ENCODE measurements at places on chromosomes 2 and 18.
A peak's percentile ranks its signal among the peaks of the same experiment; 100 is the strongest.

- DNase-seq = no peak
Measured at GRCh38 chr2:240868286-240869108, at the start of gene AGXT. AGXT (plus strand) TSS chr2:240868824; CDS start chr2:240868866, 42 bp downstream.

DNA sequence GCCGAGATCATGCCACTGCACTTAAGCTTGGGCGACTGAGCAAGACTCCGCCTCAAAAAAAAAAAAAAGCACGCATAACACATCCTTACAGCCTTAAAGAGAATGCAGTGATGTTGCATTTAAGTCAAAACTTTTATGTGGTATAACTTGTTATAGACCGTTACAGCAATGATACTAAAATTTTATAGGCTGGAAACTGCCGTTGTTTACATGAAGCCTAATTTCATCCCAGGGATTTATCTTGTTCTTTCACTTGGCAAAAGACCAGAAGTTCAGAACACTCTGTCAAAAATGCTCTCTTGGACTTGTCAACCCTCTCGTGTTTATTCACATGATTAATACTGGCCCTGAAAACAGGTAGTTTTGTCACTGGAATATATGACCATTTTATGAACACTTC is 7.4 kb downstream of the GNAL start:
- DNase-seq = no peak

DNA sequence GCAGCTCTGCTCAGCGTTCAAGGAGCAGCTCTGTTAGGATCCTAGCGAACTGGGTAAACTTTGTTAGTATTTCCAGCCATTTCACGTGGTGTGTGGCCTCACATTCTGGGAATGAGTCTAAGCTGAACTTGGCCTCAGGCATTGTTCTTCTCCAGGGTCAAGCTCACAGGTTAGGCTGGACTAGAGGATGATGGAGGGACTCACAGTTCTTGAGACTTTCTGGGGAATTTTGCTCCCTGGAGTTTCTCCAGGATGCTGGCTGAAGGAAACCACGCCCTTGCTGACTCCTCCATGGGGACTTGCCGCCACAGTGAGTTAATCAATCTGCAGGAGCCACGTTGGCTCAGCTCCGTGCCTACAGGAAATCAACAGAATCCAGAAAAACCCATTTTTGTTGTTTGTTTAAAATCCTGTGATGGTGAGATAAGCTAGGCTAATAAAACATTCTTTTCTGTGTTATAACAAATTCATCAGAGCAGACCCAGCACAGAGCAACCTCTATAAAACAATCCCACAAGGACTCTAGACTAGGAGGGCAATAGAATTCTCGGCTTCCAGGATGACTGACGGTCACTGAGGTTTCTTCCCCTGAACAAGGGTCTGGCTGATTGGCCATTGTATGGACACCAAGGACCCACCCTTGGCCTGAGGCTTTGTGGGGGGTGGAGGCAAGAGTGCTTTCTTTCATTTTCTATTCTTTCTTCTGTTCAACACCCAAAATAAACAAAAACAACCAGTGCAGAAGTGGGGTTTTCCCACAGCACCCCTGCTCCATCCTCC is 12.6 kb downstream of the CNDP1 start:
- DNase-seq = no peak

DNA sequence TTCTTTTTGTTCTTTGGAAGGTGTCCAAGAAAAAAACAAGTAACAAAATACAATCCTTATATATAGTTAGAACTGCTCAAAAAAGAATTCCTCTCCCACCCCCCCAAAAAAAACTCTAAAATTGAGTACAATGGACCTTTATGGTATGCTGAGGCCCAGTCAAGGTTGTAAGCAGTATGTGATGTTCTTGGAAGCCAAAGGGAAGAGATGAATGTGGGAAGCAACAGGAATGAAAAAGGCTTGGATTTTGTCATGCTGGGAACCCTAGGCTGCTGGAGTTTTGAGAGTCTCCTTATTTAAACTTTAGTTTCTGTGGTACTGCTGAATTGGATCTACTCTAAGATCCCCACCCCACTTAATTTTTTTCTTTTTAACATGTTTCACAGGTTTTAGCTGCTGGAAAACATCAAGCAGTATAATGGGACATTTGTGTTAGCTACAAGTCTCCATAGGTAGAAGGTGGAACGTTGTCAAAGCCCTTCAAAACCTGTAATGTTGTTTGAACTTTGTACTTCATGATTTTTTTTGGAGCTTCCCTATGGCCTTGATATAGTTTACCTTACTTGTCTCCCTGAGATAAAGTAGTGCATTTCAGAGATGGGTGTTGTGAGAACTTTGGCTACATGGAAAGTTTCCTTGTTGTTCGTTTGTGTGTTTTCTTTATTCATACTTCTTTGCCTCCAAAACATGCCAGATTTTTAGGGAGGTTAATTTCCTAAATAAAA is 57.7 kb downstream of the PHLPP1 start:
- no peak for DNase-seq

DNA sequence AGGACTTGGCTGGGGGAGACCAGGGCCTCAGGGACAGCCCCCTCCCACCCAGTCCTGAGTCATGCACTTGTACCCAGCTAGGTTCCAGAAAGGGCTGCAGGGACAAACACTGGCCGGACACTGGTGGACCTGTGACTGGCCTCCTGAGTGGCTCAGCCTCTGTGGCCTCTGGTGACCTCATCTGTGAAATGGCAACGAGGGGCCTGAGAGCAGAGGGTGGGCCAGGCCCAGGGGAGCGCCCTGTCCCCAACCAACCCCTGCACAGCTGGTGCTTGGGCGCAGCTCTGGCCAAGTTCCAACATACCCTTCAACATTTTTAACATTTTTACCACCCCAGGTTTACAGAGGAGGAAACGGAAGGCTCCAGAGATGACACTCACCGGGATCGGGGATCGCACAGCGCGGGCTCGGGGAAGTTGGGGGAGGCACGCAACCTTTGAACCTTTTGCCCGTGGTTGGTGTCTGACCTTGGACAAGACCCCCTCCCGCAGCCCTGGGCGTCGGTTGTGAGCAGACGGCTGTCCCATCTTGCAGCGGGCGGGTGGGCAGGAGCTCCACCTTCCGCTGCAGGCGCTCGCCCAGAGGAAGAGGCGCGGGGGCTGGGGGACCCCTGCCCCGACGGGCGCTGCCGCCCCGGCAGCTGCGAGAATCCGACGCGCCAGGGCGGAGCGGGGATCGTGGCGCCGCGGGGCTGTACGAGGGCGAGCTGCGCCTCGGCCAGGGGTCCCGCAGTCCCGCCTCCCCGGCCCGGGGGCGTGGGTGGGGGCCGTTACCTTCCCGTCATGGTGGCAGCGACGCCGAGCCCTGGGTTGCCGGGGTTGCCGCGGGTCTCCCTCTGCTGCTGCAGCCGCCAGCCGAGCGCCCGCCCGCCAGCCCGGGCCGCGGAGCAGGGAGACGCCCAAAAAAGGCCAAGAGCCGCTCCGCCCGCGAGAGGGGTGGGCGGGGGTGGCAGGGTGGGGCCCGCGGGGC is 805 bp downstream of the LIMS2 start:
- DNase-seq = no peak

DNA sequence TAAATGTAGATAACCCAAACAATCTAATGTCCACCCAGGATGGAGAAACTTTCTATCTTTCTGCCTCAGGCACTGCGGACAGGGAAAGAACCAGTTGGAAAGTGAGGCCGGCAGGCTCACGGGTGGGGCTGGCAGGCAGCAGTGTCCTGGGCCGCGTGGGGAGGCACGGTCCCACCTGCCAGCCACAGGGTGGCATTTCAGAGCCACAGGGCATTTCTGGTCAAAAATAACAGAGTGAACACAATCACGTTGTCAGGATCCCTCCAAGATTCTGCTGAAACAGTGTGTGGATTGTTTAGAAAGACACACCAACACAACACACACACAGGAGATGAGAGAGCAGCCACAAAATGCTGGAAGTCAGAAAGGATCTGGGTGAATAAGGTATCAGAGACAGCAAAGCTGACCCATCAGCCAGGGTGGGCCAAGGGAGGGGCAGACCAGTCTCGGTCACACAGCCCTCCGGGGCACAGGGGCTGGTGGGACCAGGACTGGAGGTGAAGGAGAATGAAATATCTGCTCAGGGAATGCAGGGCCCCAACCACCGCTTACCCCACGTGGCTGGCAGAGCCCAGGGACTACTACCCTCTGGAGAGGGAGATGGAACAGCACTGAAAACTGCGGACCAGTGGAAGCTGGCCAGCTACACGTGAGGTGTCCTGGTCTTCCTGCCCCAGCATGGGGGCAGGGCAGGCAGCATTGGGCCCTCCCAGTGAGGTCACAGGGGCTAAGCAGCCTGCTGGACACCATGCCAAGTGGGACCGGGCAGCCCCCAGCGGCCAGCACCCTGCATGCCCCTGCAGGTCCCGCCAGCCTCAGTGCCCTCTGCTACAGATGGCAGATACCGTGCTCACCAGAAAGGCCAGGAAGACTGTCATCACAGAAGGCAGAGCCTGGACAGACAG is 173.9 kb downstream of the HDAC4 start:
- DNase-seq = no peak

- DNase-seq = peak; percentile 56
Measured at GRCh38 chr18:73365018-73365417, 497.2 kb upstream of the NETO1 start.

- no peak for DNase-seq
Measured at GRCh38 chr2:113894156-113894743, 4.4 kb downstream of the ACTR3 start.

DNA sequence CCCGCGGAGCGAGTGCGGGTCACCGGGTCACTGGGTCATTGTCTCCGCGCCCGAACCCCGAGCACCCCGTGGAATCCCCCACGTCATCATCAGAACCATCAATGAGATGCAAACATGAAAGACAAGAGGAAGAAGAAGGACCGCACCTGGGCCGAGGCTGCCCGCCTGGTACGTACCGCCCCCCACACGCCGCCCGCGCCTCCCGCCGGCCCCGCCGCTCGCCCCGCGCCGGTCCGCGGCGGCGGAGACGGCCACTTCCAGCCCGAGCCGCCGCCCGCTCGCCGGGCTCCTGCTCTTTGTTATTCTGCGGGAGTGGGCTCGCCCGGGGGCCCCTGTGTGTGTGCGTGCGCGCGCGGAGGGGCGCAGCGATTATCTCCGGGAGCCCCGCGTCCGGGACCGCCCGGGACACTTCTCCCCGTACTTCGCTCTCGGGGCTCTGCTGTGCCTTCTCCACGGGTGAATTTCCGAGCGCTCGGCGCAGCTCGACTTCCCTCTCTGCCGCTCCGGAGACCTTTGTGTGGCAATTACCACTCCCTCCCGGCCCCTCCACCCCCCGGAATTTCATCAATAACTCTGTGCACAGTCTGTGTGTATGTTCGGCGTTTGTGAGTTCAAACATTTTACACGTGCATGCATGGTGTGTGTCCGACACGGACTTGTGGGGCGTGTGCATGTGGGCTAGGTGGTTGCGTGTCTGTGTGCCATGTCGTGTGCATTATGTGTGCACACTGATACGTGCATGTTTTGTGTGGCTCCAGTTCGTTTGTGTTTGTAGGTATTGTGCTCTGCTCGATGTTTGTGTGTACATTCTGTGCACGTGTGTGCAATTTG is 714 bp downstream of the ASXL3 start:
- DNase-seq = no peak

- no peak for DNase-seq
Measured at GRCh38 chr2:127092901-127093516, 13.9 kb downstream of the BIN1 start.
